ENCODE measurements at places on chromosomes 12 and 14. TPM values are rescaled to one million over a fixed set of nuclear protein-coding genes. Genes with fewer than 3 reads are reported as not detected.
A peak's percentile ranks its signal among the peaks of the same experiment; 100 is the strongest.

TAS2R8 gene
- total RNA-seq = 0.45 TPM

FAM186B gene
- total RNA-seq = 1.6 TPM

DNA sequence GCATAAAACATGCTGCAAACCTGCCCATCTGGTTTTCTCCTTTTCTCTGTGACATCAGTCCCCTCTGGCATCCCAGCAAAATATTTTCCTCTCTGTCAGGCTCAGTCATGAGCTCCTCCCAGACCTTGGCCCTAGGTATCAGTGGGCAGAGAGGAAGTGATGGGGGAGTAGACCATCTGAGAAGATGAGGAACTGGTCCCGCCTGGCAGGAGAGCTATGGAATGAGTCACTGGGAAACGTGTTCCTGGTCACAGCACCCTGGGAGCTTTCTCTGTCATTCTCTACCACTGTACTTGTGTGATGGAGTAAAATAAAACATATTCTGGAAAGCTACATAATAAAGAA lies 5.0 kb upstream of the SRSF9 start:
- H3K27ac ChIP-seq = no peak overlapping the region
- no peaks in the 10 kb centered on the region for H3K4me1 ChIP-seq
- no peak overlapping the region for H3K4me3 ChIP-seq
- DNase-seq = no peak
- H3K27me3 ChIP-seq = no peaks in the 10 kb centered on the region
- no peaks in the 10 kb centered on the region for H3K36me3 ChIP-seq

- H3K4me1 ChIP-seq = peaks cover 49% of the 10 kb centered on the region
- H3K4me3 ChIP-seq = no peak overlapping the region
- H3K27ac ChIP-seq = no peak overlapping the region
- no peaks in the 10 kb centered on the region for H3K36me3 ChIP-seq
- no peaks in the 10 kb centered on the region for H3K27me3 ChIP-seq
- DNase-seq = no peak
Measured at GRCh38 chr14:61335671-61336275, 14.4 kb downstream of the PRKCH start.

FOXA1 gene
- not detected for total RNA-seq

HOXC5 gene
- total RNA-seq = not detected

- H3K27ac ChIP-seq = no peak overlapping the region
- no peaks in the 10 kb centered on the region for H3K27me3 ChIP-seq
- H3K4me3 ChIP-seq = no peak overlapping the region
- H3K4me1 ChIP-seq = peaks cover 6% of the 10 kb centered on the region
Measured at GRCh38 chr12:104167519-104168458, 29.8 kb upstream of the NFYB start.

DNA sequence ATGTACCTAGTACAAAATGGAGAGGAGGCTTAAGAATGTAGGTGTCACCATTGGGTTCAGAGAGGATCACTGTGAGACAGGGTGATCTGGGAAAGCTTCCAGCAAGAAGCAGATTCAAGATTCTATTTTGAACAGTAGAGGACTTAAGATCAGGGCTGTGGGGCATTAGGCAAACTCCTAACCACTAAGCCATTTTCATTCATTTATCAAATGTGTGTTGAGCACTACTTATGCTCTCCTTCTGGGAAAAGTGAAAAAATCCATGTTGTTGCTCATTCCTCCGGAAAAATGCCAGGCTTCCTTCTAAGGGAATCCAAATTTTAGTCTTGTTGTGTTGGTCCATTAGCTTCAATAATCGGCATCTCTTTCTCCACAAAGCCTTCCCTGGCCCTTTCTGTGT lies 163.4 kb downstream of the NUAK1 start:
- H3K27ac ChIP-seq = no peak overlapping the region
- DNase-seq = no peak
- H3K4me3 ChIP-seq = no peak overlapping the region
- H3K27me3 ChIP-seq = peaks cover 3% of the 10 kb centered on the region

POTEG gene
- total RNA-seq = not detected

GRCh38 chr14:73712540-73713180 lies 1.5 kb downstream of the PNMA1 start:
- no peak overlapping the region for H3K27ac ChIP-seq
- peak; percentile 38 for DNase-seq
- H3K36me3 ChIP-seq = no peaks in the 10 kb centered on the region

INHBE gene
- total RNA-seq = 0.25 TPM

B3GNT4 gene
- total RNA-seq = 0.12 TPM

GRCh38 chr14:61537563-61538463 lies 157.5 kb upstream of the HIF1A start:
- H3K4me3 ChIP-seq = no peak overlapping the region
- DNase-seq = peak; percentile 90
- H3K4me1 ChIP-seq = peaks cover 16% of the 10 kb centered on the region
- no peak overlapping the region for H3K27ac ChIP-seq
- H3K27me3 ChIP-seq = no peaks in the 10 kb centered on the region

DNA sequence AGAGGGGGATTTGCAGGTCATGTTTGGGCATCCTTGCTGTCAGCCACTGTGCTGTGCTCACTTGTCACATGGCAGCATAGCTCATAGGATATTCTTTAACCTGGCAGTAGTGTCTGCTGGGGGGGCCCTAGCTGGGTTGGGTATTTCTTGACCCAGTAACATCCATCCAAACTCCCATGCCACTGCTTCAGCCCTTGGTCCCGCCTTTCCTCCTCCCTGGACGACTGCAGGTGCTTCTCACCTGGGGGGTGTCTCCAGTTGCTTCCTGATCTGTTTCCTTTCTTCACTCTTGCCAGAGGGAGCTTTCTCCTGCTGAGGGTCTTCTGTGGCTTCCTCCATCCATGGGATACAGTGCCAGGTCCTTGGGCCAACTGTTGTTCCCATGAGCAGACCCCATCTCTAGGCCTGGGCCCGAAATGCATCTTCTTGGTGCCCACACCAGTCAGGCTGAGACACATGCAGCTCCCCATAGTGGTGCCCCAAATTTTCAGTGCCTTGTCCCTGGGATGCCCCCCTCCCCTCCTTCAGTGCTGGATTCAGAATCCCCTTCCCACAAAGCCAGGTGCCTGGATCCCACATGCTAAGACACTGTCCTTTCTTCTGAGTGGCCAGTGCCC lies 20.5 kb downstream of the C14orf132 start:
- DNase-seq = no peak
- no peak overlapping the region for H3K27ac ChIP-seq
- no peaks in the 10 kb centered on the region for H3K36me3 ChIP-seq
- no peaks in the 10 kb centered on the region for H3K27me3 ChIP-seq
- no peak overlapping the region for H3K4me3 ChIP-seq
- H3K4me1 ChIP-seq = peaks cover 4% of the 10 kb centered on the region

- no peaks in the 10 kb centered on the region for H3K4me1 ChIP-seq
- no peak overlapping the region for H3K4me3 ChIP-seq
- DNase-seq = no peak
- H3K27me3 ChIP-seq = no peaks in the 10 kb centered on the region
- H3K36me3 ChIP-seq = no peaks in the 10 kb centered on the region
Measured at GRCh38 chr12:29395356-29395755, 14.4 kb upstream of the ERGIC2 start.

SERPINA1 gene
- total RNA-seq = not detected

- DNase-seq = no peak
- H3K36me3 ChIP-seq = no peaks in the 10 kb centered on the region
- no peaks in the 10 kb centered on the region for H3K27me3 ChIP-seq
- H3K27ac ChIP-seq = no peak overlapping the region
- no peaks in the 10 kb centered on the region for H3K4me1 ChIP-seq
- no peak overlapping the region for H3K4me3 ChIP-seq
Measured at GRCh38 chr12:97650242-97650641, 187.6 kb downstream of the RMST start.

PRPH gene
- total RNA-seq = 0.53 TPM

Data from cardiac muscle cell (in vitro differentiated cells and primary cell).